Amniotic epithelial cell (primary cell): ENCODE measurements at places on chromosomes 5 and 9.

GRCh38 chr5:54086191-54086590, 224.2 kb downstream of the ARL15 start:
- DNase-seq: no peak

DNA sequence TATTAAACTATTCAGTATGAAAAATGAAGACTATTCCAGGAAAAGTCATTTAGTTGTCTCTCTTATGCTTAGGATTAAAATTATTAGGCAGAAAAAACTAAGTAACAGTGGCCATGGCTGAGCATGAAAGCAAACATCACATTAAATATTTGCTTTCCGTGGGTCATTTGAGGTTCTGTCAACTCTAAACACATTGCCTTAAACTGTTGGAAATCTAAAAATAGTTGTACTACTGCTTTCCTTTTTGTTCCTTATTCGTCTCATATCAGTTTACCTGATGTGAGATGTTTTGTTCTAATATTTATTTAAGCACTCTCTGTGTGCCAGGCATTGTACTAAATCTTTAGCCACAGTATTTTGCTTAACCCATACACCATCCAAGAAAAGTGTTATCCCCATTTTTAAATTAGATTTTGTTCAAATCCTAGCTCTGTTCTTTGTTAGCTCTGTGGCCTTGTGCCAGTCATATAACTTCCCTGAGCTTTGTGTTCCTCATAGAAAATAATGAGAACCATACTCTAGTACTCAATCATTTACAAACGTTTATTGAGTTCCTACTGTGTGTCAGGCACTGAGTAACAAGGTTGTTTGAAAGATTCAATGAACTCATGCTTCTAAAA, 18.7 kb upstream of the ZNF608 start:
- DNase-seq: no peak

DNA sequence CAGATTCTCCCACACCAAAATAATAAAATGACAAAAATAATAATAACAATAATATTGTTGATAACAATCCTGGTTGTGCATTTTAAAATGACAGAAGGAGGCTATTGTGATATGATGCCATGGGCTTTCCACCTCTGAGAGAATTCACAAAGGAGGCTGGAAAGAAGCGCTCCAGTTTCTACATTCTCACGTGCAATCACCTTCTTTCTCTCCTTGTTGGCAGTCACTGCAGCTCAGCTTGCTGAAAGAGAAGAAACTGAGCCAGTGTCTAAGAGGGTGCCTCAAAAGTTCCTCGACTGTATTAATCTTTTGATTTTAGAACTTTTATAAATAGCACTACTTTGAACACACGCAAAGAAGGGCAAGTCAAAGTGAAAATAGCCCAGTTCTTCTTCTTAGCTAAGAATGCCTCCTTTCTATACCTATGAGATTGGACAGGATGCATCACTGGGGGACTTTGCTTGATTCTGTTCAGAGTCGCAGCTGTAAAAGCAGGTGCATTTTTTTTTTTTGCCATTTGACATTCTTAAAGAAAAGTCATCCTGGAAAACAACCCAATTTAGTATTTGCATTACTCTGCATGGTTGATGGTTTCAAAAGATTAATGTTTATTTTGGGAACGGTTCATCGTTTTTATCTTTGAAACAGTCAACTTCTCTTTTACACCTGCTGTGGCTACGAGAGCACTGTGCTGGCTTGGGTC, 12.4 kb upstream of the SUB1 start:
- DNase-seq: no peak

GRCh38 chr5:77167695-77168121, 42.8 kb upstream of the PDE8B start:
- DNase-seq: peak; percentile 45

DNA sequence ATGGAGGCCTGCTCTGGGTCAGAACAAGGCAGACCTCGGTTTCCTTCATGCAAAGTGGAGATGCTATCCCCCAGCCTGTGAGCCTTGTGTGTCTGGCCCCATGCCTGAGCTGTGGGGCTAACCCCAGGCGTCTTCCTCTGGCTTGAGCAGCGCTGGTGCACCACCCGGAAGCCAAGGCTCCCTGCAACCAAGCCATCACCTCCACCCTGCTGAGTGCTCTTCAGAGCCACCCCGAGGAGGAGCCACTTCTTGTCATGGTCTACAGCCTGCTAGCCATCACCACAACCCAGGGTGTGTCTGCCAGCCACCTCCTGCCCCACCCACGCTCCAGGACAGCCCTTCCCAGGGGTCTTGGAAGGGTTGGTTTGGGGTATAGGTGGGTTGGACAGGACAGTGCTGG, 16.2 kb downstream of the REXO4 start:
- no peak for DNase-seq

DNA sequence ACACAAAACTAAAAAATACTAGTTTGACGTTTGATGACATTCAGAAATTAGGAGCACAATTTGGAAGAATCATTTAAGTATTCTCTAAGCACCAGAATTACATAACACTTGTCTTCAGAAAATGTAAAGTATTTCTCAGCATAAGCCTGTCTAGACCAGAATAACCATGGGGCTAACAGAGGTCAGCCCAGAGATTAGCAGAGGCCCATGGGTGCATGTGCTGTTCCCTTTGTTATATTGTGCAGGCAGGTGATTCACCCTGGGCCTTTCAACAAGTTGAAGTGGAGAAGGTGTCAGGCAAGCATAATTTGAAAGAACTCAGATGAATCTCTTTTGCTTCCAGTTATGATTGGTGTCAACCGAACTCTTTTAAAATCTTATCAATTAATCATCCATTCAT, 227.9 kb downstream of the LURAP1L start:
- peak; percentile 63 for DNase-seq

DNA sequence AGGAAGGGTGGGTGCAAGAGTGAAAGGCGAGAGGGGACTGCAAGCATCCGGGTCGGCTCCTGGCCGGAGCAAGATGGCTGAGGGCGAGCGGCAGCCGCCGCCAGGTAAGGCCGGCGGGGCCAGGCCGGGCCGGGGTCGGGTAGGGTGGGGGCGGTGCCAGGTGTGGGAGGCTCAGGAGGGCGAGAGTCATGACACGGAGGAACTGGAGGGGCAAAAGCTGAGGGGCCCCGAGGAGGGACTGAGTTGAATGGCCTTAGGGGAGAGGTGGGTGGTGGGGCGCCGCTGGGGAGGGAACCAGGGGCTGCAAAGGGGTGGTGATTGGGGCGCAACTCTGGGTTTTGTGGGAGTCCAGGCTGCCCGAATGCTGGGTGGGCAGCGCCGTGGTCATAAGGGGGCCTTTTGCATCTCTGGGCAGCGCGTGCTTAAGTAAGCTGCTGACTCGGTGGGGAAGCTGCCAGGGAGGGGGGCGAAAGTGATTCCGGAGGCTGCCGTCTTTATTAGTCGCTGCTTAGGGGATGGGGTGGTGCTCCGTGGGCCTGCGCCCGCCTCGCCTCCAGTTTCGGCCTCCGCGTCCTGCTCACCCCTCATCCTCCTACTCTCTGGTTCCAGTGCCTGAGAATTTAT, 425 bp downstream of the PTPA start:
- peak; percentile 31 for DNase-seq

- DNase-seq: no peak
Measured at GRCh38 chr9:85142496-85142911, 473.0 kb downstream of the NTRK2 start.

DNA sequence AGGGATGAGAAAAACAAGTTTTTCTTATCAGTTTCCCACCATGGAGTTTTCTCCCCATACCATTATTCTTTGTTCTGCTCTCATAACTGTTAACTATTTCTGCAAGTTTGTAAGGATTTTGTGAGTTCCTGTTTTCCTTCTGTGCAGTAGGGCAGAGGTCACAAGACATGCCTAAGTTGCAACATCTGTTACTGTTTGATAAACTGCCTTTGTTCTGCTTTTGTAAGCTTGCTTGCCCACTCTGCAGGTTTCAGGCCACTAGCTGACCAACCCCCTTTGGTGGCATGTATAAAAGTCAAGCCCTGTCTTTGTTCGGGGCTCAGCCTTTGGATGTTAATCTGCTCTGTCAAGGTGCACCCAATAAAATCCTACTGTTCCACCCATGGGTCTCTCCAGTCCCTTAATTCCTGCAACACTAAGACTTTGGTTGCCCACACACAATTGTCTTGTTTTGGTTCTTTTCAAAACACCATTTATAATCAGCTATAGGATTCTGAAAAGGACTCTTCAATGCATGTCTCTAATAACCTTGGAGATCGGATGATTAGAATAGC, 545.4 kb downstream of the CDH9 start:
- DNase-seq: no peak

DNA sequence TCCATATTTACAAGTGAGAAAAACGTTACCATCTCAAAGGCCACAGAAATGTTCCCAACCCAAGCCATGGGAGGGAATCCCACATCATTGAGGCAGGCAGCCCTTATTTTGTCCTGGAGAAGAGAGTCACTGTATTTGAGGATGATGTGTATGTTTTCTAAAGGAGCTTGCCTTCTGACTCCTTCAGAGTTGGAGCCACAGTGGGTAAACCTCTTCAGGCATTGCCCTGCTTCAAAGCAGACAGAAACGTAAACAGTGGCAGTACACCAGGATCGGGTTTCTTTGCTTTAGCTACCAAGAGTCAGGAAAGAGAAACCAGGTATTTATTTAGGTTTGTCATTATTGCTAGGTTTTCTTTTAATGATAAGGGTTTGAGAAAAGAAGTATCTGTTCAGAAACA, 45.7 kb downstream of the MUSK start:
- DNase-seq: no peak

GRCh38 chr9:123373946-123374345, 17.9 kb downstream of the CRB2 start:
- DNase-seq: peak; percentile 69

DNA sequence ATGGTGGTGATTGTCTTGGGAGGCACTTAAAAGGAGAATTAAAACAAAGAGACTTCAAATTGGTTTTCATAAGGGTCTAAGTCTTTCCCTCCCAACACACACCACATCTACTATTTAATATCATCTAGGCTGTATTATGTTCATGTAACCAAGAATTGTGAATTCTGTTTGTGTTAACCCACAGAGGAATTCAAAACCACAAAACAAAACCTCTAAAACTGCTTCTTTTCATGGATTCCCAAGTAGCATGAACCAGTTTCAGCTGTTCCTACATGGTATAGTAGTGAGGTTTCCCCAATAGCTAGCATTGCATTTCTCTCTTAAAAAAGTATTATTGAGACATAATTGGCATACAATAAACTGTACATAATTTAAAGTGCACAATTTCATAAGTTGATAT, 283.8 kb downstream of the CD180 start:
- DNase-seq: no peak

DNA sequence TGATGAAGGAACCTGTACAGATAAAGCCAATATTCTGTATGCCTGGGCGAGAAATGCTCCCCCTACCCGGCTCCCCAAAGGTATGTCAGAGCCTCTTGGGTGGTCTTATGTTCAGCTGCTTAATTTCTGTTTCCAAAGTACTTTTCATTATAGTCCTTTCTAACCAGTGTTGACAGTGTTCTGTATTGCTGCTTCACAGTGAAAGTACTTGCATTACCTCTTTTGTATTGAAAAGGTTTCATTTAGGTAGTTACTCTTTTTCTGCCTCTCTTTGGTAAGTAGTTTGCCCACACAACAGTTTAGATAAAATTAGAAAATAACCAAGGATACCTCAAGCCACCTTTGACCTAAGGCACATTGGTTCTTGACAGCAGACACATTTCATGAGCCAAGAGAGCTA, 169.9 kb downstream of the PAM start:
- DNase-seq: no peak

DNA sequence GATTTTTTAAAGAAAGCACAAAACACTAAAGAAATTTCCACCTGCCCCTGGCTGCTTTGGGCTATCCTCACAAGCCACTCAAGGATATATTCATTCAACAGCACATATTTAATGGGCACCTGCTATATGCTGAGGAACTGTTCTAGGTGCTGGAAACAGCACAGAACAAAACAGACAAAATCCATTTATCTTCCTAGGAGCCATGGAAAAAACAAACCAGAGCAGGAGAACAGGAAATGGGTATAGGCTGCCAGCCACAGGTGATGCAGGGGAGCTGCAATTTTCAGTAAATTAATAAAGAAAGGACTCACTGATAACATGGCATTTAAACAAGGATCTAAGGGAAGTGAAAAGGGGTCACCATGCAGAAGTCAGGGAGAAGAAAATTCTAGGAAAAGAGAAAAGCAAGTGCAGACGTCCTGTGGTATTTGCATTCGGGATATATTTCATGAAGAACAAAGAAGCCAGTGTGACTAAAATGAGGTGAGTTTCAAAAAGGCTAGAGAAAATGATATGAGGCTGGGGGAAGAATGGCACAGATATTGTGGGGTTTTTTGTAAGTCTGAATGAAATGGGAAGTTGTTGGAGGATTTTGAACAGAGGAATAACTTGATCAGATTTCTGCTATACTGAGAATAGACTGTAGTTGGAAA, 152.2 kb downstream of the ADAMTSL1 start:
- no peak for DNase-seq

- no peak for DNase-seq
Measured at GRCh38 chr9:121053544-121053943, 3.5 kb upstream of the C5 start.

- no peak for DNase-seq
Measured at GRCh38 chr9:14301006-14301405, 12.9 kb downstream of the NFIB start.

- DNase-seq: no peak
Measured at GRCh38 chr9:133987446-133987788, 4.7 kb downstream of the VAV2 start.

GRCh38 chr5:5421149-5421960, 1.1 kb upstream of the ICE1 start:
- DNase-seq: peak; percentile 18

- DNase-seq: no peak
Measured at GRCh38 chr9:4814913-4815312, 22.2 kb downstream of the RCL1 start.

DNA sequence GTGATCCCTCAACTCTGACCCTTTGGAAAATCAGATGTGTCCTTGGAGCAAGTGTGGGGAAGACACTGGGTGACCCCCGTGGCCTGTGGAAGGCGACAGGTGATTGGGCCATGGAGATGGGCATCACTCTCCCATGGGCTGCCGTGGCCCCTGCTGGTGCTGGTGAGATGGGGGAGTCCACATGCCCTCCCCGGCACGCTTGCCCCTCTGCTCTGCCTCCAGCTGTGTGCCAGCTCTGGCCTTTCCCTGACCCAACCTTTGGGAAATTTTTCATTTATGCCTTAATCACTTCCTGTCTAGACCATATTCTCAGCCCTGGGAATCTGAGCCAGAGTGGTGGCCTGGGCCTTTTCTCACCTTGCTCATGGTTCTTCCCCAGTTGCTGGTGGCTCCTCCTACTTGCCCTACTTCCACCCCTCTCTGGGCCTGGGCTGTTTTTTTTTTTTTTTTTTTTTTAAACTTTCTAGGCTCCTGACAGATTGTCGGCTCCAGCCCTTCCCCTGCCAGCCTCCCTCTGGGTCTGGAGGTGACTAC, 56.6 kb downstream of the RGS3 start:
- peak; percentile 29 for DNase-seq
